ENCODE measurements at places on chromosomes 1 and 21.

DNA sequence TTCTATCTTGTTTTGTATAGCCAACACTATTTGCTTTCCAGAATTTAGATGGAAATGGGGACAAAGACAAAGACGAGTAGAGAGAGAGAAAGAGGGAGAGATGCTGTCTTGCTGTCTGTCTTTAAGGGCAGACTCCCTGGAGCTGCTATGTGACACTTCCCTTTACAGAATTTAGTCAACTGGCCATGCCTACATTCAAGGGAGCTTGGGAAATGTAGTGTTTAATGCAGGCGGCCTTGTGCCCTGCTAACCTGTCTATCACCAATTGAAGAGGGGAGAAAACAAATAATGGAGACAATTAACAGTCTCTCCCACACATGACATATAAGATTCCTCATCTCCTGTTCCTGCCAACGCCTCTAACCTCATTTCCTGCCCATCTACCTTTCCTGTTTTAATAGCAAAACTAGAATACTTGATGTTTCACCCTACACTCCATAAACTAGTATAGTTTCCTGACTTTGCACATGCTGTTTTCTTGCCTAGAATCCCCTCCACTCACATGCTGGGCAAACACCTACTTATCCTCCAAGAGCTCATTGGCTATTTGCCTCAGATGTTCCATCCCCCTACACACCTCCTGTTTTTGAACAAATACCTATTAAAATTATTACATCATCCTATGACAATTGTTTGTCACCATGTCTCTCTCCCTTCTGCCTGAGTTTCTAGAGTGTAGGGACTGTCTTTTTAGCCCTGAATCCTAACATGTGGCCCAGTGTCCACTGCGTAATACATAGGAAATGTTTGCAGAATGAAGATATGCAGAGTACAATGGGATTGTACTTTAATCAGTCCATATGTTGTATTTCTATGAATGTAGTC is 117.2 kb downstream of the SLC25A24 start:
- no peak for DNase-seq

DNA sequence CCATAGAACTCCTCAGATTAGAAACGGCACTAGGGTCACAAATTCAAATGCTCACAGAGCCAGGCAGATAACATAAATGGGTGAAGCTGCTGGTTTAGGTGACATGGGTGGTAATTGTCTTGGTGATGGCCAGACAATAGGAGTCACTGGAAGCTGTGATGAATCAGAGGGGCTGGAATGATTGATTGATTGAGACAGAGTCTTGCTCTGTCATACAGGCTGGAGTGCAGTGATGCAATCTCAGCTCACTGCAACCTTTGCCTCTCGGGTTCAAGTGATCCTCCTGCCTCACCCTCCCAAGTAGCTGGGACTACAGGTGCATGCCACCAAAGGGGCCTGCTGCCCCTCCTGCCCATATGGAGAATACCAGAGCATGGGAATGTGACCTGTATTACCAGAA is 63.0 kb downstream of the HIVEP3 start:
- no peak for DNase-seq

DNA sequence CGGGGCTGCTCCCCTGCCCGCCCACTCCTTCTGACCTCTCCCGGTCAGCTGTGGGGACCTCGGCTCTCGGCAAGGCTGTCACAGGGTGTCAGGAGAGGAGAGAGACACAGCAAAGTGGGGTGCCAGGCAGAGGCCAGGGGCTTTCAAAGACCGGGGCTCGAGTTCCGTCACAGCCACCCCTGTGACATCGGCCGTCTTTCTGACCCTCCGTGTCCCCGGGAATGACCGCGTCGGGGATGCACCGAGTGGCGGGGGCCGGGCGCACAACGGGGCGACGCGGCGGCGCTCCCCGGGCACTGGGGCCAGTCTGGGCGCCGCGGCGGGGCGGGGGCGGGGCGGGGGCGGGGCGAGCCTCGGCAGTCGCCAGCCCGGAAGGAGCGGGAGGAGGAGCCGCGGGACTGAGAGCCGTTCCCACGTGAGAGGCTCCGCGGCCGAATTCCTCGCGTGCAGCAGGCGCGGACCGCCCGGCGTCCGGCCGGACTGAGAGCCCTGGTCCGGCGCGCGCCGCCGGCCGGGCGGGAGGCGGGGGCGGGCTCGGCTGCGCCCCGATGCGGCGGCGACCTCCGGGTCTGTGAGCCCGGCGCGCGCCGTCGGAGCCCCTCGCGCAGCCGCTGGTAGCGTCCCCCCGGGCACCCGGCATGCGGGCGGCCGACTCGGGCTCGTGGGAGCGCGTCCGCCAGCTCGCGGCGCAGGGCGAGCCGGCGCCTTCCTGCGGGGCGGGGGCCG is 229.7 kb upstream of the TMEM51 start:
- DNase-seq: peak; percentile 4

DNA sequence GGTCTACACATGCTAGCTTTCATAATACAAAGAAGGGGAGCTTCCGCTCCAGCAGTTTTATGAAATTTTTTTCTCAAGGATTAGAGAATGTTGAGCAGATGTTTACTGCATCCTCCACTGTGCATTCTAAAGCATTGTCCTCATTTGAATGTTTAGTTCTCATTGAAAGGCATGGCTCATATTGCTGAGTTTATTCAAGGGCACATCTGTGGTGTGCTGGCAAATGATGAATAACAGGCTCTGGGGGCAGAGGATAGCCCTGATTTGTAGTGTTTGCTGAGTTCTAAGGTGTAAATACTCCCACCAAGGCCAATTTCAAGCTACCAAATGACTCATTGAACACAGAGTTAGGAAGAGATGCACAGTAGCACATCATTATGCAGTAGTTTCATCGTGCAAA is 303.2 kb upstream of the FAM78B start:
- DNase-seq: no peak

DNA sequence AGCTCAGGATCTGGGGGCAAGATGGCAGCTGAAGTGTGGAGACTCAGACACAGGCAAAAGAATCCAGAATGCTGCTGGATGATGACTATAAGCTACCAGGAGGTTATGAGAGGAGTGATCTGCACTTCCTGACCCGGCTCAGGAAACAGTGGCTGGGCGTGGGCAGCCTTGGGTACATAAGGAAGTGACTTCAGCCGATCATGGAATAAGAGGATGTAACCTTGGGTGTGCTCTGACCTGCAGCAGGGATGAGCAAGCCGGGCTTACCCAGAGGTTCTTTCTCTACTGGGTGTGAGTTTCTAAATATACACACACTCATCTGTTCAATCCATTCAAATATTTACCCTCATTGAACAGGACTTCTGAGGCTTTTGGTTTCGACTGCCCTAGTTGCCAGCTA is 62.7 kb downstream of the CD34 start:
- DNase-seq: no peak

GRCh38 chr1:63914706-63915105 is 140.9 kb downstream of the ROR1 start:
- DNase-seq: no peak
